Brain pericyte (primary cell): ENCODE measurements at places on chromosomes 13 and 19.

GRCh38 chr19:33941133-33941532, 144.5 kb downstream of the KCTD15 start:
- DNase-seq: no peak

DNA sequence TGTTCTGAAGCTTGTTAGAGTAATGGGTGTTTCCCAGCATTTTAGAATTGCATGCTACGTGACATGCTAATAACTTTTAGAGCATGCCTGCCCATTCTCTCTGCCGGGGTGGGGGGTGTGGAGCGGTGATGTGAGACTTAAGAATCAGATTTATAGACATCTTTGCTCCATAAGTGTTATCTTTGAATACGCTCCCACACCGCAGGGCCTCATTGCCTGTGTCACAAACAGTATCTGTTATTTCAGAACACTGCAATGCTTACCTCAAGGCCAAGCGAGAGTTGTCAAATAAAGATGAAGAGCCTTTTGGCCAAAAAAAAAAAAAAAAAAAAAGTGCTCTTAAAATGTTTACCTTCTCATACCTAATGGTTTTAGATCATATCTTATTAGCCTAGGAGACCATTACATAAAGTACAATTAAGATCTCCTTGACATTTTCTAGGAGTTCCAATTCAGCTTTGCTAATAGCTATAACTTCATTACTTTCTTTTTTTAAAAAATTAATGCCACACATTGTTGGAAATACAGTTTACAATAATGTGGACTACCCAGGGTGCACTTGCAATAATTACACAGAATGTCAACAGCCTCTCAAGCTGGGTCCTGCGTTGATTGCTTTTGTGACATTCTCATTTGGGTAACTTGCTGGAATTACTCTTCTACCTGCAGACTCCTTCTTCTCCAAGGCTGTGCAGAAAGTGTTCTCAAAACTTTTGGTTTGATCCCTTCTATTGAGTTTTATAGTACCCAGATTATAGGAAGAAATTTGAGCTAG, 525.3 kb downstream of the KLF12 start:
- DNase-seq: no peak

GRCh38 chr19:2944403-2944774, 382 bp downstream of the ZNF77 start:
- no peak for DNase-seq

DNA sequence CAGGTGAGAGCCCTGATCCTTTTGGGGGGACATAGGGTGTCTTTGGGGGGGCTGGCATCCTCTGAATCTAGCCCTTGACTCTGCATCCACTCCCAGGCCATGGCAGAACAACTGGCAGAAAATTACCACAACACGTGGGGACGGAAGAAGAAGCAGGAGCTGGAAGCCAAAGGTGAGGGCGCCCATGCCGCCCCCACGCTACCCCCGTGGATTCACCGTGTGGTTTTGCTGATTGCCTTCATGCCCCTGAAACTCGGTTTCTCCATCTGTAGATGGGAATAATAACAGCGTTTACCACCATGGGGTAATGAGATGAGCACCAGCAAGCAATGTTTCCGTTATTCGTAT, 72.9 kb downstream of the RYR1 start:
- no peak for DNase-seq

GRCh38 chr19:41887711-41888382, 4.9 kb downstream of the ARHGEF1 start:
- no peak for DNase-seq

DNA sequence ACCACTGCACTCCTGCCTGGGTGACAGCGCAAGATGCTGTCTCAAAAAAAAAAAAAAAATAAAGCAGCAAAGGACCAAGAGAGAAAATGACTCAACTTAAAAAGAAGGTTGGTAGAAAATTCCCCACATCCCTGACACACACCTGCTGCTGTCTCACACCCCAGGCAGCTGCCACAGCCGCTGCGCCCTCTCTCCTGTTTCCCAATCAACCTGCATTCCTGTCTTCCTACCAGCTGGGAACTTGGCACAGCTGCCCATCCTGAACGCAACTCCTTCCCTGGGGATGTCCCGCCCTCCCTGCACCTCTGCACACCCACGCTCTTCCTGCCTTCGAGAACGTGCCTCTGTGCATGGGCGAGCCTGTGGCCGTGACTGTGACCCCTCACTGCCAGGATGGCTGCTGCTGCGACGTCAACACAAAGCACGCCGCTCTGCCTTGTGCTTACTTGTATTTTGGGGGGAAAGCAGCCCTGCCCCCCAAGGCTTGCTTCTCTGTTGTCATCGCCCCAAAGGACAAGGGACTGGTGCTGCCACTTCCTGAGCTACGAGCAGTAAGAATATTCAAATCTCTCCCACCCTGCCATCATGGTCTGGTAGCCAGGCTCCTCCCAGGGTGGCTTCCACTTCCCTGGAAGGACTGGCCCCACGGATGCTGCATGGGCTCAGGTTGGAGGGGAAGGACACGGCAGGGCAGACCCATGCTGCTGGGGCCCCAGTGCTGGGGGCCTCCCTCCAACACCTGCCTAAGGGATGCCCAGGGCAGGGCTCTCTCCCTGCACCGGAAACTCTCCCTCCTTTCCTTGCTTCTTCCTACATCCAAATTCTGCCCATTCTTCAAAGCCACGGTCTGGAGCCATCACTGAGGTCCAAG, 20.7 kb downstream of the SH3GL1 start:
- no peak for DNase-seq

DNA sequence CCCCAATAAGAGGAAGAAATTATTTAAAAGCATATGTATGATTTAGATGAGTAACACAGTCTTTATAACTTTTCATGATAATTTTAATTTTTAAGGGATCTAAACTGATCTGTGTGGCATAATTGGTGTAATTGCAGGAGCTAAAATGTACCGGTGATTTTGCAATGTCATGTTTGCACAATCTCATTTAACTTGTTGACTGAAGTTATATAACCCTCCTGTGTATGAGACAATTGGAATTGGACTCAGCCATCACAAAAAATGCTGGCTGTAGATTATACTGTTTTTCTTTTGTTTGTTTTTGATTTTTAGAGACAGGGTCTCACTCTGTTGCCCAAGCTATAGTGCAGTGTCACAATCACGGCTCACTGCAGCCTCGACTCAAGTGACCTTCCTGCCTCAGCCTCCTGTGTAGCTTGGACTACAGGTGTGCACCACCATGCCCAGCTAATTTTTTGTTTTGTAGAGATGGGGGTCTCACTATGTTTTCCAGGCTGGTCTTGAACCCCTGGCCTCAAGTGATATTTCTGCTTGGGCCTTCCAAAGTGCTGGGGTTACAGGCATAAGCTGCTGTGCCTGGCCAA, 26.1 kb downstream of the FGF9 start:
- DNase-seq: no peak

DNA sequence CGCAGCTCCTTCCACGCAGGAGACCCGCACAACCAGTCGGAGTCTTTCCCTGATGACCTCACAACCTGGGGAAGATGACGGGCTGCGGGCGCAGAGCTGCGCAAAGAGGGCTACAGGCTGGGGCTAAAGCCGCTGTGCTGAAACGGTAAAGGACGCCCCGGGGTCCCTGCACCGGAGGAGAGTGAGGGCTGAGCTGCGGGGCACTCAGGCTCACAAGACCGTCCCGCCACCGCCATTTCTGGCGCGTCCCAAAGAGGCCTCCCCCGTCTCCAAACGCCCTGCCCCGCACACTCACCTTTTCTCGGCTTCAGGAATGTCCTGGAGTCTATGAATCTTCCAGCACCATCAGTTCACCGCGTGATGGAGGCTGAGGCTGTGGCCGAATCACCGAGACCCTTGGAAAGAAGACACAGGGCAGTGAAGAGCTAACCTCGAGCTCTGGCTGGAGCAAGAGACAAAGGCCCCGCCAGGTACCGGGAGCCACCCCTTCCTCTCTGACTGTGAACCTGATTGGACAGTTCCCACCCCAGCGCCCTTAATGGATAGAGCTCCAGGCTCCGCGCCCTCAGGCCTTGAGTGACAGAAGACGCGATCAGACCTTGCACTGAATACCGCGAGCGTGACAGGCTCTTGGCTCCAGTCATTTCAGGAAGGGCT, 41.8 kb upstream of the ZNF429 start:
- DNase-seq: no peak

DNA sequence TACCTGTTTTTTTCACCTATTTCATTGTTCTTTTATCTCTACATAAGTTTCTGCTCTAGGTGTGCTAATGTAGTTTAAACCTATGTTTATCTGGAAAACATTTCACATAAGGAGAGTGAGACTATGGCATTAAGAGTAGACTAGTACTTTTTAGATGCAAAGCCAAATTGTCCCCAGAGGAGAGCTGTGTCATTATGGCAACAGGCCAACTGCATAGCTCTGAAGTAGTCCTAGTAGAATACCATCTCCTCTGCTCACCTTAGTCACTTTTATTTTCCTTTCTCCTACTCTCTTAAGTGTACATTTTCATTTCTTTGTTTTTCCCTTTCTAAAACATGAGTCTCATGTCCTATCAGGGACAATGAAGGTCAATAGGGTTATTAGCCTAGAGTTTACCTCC, 123.1 kb downstream of the ITGBL1 start:
- no peak for DNase-seq

GRCh38 chr19:50281491-50281890, 47.7 kb downstream of the KCNC3 start:
- DNase-seq: no peak

DNA sequence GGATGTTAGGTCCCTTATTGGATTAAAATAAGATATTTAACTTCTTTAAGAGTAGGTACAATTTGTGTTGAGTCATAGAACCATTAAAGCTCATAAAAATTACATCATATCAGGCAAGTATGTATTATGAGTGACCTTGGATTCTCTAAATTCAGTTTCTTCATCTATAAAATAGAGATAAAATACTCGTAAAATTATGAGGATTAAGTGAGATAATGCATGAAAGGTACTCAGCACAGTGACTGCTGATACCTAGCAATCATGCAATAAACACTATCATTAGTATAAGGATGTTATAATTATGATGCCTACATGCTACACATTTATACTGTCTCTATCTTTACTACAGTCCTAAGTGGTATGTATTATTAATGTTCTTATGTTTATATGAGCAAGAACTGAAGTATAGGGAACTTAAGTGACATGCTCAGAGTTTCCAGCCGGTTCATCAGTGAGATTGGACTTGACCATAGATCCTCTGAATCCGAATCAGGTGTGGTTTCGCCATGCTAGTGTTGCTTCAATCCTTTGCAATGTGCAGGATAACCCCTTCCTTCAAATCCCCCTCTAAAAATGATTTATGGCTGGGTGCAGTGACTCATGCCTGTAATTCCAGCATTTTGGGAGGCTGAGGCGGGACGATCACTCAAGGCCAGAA, 22.9 kb upstream of the FRY start:
- DNase-seq: no peak

- no peak for DNase-seq
Observed at GRCh38 chr13:77492982-77493381, 42.5 kb upstream of the SCEL start.

DNA sequence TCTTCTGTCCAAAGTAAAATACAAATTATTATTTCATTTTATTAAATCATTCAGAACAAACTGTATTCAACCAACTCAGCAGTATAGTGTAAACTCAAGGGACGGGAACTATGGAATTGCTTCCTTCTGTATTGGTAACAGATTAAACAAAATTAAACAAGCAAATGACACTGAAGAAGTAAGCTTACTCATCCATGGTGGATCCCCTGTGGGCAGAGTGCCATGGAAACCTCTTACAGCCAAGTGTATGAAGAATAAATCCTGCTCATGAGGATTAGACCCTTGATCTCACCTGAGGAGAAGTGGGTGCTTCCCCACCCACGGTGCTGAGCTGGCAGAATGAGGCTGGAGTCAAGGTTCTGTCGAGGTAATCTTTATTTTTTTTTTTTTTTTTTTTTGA, 18.0 kb upstream of the RFXAP start:
- no peak for DNase-seq

DNA sequence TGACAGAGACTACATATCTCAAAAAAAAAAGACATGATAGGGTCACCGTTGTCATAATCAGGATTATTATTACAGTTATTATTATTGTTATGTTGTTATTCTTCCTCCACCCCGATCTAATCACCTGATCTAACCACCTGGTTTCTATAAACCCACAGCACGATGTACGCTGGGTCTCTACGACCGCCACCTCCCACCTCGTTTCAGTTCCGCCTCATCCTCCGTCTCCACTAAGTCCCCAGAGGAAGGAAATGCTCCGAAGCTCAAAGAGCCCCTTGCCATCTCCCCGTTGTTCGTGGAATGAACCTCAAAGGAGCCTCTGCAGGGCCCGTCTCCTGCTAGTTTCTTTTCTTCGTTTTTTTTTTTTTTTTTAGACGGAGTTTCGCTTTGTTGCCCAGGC, 15.9 kb upstream of the MEIS3 start:
- no peak for DNase-seq

DNA sequence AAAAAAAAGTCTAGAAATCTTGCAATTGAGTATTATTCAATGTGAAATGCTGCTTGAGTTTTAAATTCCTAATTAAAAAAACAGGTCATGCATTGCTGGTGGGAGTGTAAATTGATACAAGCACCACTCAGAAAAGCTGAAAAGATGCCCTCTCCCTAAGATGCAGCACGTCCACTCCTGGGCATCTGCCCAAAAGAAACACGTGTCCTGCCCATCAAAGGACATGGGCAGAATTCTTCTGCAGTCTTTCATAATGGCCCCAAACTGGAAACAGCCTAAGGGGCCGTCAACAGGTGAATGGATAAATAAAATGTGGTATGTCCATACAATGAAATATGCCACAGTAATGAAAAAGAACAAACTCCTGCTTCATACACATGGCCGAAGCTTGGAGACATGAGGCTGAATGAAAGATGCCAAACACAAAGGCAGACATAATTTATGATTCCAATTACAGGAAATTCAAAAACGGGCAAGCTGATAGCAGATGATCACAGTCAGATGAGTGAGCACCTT, 7.8 kb downstream of the POU2F2 start:
- DNase-seq: no peak

DNA sequence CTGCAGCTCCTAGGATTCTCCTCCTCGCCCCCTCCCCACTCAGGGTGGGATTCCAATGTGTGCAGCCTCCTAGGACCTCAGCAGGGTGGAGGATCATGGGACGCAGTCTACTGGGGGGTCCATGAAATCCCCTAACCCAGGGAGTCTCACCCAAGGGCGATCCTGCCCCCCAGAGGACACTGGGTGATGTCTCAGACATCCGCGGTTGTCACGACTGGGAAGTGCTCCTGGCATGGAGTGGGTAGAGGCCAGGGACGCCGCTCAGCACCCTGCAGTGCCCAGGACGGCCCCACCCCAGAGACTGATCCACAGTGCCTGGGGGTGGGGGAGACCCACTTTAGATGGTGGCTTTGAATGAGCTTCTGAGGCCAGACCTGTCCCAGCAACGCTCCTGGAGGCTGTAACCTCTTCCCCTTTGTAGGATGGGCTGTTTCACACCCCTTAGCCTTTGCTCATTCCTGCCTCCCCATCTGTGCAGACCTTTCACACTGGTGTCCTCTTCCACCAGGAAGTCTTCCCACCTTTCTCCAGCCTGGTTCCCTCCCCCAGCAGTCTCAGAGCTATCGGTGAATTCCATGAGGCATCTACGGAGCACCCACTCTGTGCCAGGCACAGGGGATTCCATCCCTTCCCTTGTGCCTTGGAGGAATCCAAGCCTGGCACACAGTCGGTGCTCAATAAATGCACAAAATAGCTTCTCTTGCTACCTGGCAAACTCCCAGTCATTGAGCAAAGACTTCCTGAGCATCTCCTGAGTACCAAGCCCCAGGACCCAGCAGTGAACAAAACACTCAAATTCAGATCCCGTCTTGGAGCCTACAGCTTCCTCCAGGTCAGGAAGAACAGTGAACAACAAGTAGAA, 10.5 kb downstream of the SMIM24 start:
- DNase-seq: no peak
